ENCODE measurements at places on chromosomes 5 and 9. TPM values are rescaled to one million over a fixed set of nuclear protein-coding genes. Genes with fewer than 3 reads are reported as not detected.

OTP gene
- total RNA-seq = not detected

WNT8A gene
- total RNA-seq = not detected

FAM221B gene
- total RNA-seq = not detected

LRSAM1 gene
- total RNA-seq = 28.5 TPM

ESM1 gene
- total RNA-seq = not detected

BRINP1 gene
- total RNA-seq = 0.27 TPM

GABRA1 gene
- total RNA-seq = not detected

OR1Q1 gene
- not detected for total RNA-seq

ZNF608 gene
- total RNA-seq = 20.4 TPM

EXD3 gene
- 25.5 TPM for total RNA-seq

LEAP2 gene
- total RNA-seq = 0.54 TPM

CEMIP2 gene
- total RNA-seq = 90.4 TPM

SLC25A48 gene
- not detected for total RNA-seq

DNA sequence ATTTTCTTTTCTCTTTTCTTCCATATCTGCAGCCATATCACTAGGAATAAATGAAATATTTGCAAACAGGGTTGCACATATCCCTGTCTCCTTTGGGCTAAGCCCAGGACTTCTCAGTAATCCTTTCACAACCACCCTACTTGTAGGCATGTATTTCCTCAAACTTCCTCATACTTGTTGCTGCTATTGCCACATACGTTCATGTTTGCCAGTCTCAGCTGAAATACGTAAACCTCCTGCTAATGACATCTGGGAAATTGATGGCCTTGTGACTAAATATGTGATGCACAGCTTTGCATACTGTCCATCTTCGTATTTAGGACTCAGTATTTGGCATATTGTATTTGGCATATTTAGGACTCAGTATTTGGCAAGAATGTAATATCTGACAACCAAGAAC is 224.6 kb downstream of the PLK2 start:
- DNase-seq = no peak

DNA sequence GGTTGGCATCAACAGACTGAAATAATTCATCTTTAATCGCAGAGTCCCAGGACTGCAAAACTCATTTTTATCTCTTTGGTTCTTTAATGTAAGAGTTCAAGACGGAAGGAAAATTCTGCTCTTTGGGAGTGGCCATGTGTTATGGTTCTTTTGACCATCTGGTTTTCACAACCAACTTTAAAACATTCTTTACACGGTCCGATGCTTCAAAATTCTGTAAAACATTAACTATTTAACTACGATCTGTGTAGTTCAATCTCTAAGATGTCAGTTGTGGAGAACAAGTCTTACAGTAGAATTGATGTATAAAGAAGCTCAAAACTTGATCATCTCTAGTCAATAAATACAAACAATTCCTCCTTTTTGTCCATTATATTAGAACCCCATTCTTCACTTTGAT is 83.0 kb downstream of the CMYA5 start:
- DNase-seq = no peak

- DNase-seq = no peak
Observed at GRCh38 chr9:76697554-76697953, 66.7 kb upstream of the PCA3 start.

- DNase-seq = no peak
Observed at GRCh38 chr9:135851748-135852147, 55.6 kb downstream of the CAMSAP1 start.

- DNase-seq = no peak
Observed at GRCh38 chr5:81191726-81192372, 41.3 kb upstream of the CKMT2 start.

GRCh38 chr9:121954477-121955140 is 138.5 kb downstream of the TTLL11 start:
- peak; percentile 85 for DNase-seq

GRCh38 chr5:32274548-32275395 is 38.0 kb downstream of the MTMR12 start:
- DNase-seq = no peak

- no peak for DNase-seq
Observed at GRCh38 chr5:35483191-35483590, 134.5 kb upstream of the SPEF2 start.

DNA sequence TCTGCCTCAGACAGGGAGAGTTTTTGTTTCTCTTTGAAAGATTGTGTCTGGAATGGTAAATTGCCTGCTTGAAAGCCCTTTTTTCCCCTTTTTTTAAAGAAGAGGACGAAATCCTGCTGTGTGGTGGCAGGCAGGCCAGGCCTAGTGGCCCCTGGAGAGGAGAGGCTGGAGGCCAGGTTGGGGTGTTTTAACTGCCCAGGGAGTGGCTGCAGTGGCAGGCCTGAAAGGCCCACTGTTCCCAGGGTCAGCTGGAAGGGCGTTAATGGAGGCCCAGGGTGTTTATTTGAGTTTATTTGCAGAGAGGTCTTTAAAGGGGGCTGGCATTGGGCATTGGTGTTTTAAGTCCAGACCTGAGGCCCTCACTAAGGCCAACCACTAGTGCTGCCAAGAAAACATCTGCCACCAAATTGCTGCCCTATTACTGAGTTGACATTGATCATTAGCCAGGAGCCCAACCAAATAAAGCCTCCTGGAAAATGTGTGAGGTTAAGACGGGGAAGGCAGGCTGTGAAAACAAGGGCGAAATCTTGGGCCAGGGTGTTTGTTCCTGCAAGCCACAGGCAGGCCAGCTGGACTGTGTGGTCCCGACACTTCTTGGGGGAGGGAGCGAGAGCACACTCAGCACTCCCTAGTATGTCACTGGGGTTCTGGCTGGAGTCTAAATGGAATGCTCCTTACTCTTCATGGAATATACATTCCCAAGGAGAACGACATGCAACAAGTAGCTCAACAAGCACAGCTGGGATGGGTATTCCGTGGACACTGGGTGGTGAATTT is 5.0 kb downstream of the JADE2 start:
- peak; percentile 75 for DNase-seq

DNA sequence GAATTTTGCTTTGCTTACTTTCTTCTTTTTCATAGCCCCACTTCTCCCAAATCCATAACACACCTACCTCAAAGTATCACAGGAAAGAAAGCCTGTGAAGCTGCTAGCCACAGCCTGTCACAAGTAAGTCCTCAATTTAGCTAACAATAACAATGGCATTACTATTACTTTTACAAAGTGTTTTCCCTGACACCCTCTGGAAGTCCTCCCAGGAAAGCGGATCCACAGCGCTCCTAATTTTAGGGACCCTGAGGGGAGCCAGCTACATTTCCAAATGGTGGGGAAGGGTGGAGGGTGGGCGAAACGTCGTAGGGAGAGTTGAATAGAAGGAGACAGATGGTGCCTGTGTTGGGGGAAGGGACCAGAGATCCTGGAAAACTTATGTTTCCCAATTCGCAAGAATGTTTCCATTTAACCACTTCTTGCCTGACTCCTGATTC is 523 bp upstream of the WWC1 start:
- DNase-seq = no peak

DNA sequence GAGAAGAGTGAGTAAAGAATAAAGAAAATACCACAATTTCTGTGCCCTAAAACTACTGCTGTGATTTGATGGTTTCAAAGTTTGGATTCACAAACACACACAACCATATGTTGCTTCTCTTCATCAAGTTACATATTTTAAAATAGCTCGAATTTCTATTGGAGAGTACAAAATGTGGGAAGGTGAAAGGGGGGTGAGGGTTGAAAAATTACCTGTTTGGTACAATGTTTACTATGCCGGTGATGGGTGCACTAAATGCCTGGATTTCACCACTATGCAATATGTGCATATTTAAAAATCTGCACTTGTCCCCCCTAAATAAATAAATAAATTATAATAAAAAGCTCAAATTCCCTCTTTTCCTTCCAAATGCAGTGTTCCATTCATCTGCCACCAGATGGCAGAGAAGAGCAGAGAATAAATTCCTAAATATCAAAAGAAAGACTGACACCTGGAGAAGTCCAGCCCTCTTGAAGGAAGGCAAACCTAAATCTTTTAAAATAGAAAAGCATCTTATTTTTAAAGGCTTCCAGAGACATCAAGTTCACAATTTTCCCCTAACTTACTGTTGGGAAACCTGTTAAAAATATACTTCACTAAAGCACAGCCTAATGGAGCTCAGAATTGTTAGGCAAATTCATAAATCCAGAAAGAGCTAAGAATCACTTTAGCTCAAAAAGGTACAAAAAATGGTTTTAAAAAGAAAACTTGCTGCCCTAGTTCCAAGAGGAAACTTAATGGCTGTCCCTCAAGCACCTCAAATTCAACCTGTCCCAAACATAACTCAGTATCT is 24.8 kb upstream of the HNRNPA0 start:
- DNase-seq = no peak

- DNase-seq = no peak
Observed at GRCh38 chr9:71243951-71244350, 122.5 kb upstream of the TRPM3 start.

DNA sequence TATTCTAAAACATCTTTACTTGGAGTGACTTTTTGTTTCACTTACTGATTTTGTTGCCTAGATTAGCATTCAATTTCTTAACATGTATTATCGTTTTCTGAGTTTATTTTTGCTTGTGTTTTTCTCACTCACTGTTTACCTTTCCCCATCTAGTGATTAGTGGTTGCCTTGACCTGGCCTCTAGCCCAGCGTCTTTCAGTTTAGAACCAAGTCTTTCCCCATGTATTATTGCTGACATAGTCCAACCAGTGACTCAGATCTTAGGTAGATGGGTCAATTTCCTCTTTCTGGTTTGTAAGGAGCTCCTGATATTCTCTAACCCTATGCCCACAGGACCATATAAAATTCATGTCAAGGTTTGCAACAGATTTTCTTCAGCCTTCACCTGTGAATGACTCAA is 135.5 kb downstream of the PRR16 start:
- DNase-seq = no peak

DNA sequence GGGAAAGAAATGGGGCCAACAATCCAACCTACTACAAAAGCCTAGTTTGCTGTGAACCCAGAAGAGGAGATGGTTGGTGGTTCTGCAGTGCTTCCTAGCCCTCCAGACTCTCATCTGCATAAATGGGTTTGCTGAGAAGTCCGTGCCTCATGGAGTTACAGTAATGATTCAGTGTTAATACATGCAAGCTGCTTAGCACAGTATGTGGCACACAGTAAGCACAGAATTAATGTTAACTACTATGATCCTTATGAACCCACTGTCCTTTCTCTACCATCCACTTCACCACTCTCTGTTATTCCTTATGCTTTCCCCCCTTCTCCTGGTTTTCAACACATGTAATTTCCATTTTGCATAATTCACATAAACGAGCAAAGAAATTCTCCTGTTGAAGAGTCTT is 100.0 kb downstream of the ACTBL2 start:
- no peak for DNase-seq

- no peak for DNase-seq
Observed at GRCh38 chr5:119095611-119096010, 24.7 kb downstream of the DMXL1 start.

GRCh38 chr5:67699560-67699959 is 503.0 kb upstream of the CD180 start:
- no peak for DNase-seq

GRCh38 chr9:101167490-101168134 is 139.1 kb downstream of the PLPPR1 start:
- no peak for DNase-seq

GRCh38 chr5:55004729-55005128 is 19.3 kb upstream of the GZMK start:
- no peak for DNase-seq

DNA sequence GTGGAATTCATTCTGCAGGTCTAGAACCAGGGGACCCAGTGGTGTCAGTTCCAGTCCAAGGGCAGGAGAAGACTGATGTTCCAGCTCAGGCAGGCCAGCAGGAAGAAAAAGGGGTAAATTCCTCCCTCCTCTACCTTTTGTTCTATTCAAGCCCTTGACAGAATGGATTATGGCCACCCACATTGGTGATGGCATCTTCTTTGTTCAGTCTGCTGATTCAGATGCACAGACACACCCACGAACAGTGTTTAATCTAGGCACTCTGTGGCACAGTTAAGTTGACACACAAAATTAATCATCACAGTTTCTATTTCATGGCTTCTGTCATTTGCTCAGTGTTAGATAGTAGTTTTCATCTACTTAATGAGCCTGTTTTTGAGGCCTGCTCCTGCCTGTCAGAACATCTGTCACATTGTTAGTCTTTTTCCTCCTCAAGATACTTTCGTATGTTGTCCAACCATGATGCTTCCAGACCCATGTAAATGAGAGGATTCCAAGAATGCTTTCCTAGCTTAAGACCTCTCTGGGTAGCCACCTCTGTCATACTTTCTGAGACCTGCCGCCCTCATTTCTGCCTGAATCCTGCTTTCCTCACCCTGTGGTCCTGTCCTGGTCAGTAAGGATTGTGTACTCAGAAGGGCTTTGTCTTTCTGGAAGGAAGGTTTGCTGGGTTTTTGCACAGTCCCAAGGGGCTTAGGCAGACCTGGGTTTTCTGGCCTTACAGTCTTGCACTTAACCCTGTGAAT is 72.5 kb downstream of the SPIN1 start:
- no peak for DNase-seq

DNA sequence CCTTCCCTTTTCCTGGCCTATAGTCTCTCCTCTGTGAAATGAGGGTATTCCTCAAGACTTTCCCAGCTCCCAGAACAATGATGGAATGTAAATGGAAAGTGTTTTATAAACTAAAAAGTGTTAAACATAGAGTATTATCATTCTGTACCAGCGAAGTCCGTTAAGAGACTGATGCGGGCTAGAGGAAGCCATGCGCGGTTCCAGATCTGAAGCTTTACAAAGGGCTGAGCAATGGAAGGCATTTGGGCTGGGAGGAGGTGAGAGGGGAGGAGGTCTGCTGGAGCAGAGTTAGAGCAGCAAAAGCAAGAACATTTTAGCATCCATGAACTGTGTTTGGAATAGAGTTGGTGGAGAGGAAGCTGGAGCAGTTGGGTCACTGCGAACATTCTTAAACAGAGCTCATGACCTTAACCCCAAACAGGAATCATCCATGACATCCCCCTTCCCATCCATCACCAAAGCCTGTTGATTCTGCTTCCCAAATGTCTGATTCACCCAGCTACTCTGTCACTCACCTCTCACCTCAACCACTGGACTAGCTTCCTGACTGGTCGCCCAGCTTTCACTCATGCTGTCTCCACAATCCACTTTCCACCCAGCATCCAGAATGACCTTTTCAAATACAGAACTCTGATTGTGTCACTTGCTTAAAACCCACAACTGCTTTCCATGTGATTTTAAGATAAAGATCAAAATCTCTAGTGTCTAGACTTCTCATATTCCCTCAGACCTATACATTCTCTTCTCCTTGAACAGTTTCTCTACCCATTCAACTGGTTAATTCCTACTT is 37.1 kb downstream of the CDK5RAP2 start:
- DNase-seq = no peak

DNA sequence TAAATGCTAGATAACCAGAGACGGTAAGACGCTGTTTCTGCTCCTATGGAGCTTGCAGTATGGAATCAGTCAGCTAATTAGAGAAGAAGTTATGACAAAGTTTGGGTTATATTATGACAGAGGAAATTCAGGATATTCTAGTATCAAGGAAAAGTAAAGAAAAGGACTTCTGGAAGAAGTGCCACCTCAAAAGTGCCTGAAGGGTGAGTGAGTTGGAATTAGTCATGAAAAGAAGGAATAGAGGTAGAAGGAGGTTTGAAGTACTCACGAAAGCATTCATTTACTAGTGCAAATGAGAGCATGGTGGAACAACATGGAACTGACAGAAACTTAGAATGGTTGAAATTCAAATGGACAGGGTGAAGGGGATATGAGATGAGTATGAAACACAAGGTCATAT is 40.4 kb upstream of the MTAP start:
- no peak for DNase-seq

- no peak for DNase-seq
Observed at GRCh38 chr9:113910036-113910639, 34.0 kb downstream of the ZNF618 start.

- DNase-seq = no peak
Observed at GRCh38 chr5:113678202-113678601, 164.7 kb downstream of the YTHDC2 start.

Measured in sigmoid colon (tissue), 7 donors.